ENCODE measurements at places on chromosomes 4 and X.

DNA sequence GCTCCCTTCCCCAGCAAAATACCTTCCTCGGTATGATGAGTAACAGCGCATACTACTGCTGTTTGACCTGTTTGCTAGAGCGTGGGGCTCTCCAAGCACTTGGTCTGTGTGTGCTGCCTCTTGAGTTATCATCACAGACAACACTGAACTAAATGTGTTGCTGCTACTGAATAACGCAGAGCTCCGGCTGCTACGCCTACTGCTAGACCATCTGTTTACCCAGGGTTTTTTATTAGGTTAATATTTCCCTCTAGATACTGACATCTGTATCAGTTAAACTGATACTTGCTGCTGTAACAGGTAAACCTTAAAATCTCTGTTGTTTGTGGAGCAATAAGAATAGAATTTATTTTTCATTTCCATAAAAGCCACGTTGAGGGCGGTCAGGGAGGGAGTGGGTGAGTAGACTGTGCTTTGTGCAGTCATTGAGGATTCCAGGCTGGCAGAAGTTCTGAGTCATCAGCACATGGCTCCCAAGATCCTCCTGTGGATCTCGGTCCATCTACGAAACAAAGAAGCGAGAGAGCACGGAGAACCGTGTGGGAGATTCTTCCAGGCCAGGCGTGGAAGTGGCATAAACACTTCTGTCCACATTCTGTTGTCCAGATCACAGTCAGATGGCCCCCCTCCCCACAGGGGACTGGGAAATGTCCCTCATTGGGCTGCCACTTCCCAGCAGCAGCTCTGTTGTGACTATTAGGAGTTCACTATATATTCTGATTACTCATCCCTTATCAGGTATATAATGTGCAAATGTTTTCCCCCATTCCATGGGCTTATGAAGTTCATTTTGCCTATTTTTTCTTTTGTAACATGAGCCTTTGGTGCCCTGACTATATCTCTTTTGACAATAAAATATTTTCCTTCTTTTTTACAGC, 14.1 kb downstream of the GRK4 start:
- no peak for DNase-seq

GRCh38 chr4:90187148-90187884, 60.1 kb downstream of the CCSER1 start:
- DNase-seq: no peak

DNA sequence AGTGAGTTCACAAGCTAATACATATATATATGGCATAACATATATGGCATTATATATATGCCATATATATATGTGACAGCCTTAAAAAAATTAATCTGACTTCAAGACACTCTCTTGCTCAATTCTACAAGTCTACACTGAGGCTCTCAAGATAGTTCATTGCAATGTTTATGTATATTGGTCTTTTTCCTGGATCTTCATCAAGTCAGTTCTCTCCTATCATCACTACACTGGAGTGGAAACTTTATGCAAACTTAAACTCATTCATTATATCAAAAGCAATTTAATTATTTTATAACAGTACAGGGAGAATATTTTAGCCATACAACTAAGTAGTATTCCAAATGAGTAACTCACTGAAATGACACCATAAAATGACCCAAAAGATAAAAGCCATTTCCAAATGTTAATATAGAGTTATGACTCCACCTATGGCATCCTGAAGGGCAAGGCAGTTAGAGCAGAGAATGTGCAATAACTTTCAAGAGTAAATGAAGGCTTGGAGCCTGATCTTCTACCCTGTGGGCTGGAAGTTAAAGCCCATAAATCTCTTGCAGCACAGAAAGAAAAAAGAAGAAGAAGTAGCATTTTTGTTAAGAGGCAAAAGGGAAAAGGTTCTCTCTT, 176.3 kb upstream of the SLIT2 start:
- no peak for DNase-seq

DNA sequence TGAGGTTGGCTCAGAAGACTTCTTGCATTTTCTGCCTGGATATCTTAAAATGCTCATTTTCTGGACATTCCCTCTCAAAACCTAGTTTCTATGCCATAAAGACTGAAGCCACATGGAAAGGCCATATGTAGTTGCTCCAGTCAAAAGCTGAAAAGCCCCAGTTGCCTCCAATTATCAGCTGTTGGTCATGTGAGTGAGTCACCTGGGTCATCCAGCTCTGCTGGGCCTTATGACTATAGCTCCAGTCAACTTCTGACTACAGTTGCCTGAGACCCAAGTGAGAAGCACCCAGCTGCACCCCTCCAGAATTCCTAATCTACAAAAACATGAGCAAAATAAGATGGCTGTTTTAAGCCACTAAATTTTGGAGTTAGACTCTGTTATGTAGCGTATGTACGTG, 41.9 kb downstream of the HELQ start:
- no peak for DNase-seq

GRCh38 chrX:40897718-40898270, 162.5 kb upstream of the MED14 start:
- DNase-seq: no peak

DNA sequence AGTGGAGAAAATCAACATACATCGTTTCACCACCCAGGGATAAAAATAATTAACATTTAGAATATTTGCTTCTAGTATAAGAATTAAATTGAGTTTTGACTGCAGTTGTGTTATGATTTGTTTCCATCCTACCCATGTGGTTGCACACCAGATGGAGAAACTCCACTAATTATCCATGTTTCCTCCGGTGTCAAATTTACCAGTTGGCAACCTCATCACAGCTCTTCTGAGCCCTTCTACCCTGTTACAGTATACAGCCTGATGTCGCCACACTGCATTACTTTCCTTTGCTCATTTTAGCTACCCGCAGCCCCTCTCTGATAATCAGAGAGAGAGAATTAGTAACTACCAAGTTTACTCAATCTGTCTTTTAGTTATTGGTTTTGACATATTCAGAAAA, 411.2 kb downstream of the DTHD1 start:
- DNase-seq: no peak

- DNase-seq: no peak
Observed at GRCh38 chrX:110442635-110443034, 84.0 kb downstream of the RTL9 start.

GRCh38 chr4:32519060-32519459, 1798.9 kb downstream of the PCDH7 start:
- no peak for DNase-seq

- no peak for DNase-seq
Observed at GRCh38 chr4:40874901-40875300, 125.1 kb downstream of the NSUN7 start.

DNA sequence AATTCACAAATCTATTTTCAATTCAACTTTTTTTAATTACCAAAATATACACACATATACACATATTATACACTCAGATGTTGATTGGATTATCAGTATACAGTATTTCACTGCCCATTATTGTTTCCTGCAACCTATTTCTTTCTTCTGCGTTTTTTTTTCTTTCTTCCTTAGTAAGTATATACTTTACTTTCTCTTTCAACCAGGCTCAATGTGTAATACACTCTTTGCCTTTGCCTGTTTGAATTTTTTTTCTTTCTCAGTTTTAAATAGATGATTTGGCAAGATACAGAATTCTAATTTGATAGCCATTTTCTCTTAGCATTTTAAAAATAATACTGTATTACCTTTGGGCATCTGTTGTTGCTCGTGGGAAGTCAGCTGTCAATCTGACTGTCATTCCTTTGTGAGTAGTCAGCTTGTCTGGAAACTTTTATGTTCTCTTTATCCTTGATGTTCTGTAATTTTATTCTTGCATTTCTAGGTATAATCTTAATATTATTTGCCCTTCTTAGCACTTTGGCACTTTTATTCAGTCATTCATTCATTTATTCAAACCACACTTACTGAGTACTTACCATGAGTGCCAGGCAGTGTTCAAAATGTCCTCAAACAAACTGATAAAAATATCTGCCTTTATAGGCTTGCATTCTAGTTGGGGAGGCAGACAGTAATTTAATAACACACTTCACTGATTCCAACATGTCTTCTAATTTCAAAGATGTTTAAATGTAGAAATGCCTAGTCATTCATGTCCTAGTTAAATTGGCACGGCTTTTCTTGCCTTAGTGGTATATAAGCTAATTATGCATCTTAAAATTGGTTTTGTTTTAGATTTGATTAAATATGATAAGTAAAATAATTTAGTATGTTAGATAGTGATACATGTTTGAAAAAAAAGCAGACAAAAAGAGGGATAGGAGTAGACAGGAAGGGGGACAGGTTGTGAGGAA, 3.7 kb downstream of the USP38 start:
- no peak for DNase-seq

DNA sequence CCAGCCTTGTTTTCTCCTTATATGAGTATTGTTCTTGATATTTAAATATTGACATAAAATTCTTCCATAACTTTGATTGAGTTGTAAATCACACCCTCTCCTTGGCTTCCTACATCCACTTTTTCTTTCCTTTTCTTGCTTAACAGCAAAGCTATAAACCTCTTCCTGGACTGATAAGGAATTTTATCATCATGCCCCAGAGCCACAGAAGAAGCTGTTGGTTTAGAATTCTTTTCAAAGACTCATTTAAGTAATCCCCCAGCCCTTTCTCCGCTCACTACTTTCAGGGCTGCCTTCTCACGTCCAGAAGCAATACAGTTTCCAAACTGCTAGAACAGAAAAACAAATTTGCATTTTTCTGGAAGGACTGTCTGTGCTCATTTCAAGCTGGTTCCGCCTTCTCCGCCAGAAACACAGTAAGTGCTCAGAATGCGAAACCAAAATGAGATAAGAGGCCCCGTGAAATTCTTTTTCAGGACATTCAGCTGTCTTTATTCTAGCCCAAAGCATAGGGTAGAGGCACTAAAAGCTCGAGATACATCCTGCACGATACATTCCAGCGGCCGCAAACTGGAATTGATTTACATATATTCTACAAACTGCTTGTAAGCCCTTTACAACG, 849 bp downstream of the MID1 start:
- DNase-seq: no peak

- no peak for DNase-seq
Observed at GRCh38 chr4:165757451-165757850, 115.6 kb upstream of the TLL1 start.

- DNase-seq: no peak
Observed at GRCh38 chr4:144465546-144465945, 180.4 kb upstream of the HHIP start.

DNA sequence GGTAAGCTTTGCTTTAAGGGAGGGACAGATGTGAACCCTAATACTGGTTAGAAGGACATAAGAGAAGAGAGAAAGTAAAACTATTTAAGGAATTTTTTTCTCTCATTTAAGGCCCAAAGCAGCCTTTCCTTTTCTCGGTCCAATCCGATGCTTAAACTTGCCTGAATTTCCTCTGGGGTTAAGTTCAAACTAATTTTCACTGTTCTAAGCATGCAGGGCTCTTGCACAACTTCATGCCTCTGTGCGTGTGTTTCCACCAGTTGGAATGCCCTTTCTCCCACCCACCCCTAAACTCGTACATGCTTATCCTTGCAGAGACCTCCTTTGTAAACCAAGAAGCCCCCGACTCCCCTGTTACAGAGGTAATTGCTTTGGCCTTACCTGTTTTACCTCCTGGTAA, 204.7 kb downstream of the CBR4 start:
- DNase-seq: no peak

- no peak for DNase-seq
Observed at GRCh38 chr4:24984602-24985532, 45.9 kb downstream of the LGI2 start.

- DNase-seq: no peak
Observed at GRCh38 chr4:15318621-15319348, 109.0 kb upstream of the C1QTNF7 start.

- no peak for DNase-seq
Observed at GRCh38 chr4:173651651-173652282, 121.7 kb upstream of the HAND2 start.

- DNase-seq: no peak
Observed at GRCh38 chr4:6502747-6503465, 30.5 kb upstream of the PPP2R2C start.

GRCh38 chr4:59855630-59856352, 1344.3 kb upstream of the ADGRL3 start:
- no peak for DNase-seq

GRCh38 chrX:28398342-28398741, 188.9 kb upstream of the IL1RAPL1 start:
- no peak for DNase-seq

- DNase-seq: no peak
Observed at GRCh38 chrX:54288277-54288676, 69.6 kb downstream of the WNK3 start.

GRCh38 chrX:71111141-71111843, at the start of gene IL2RG:
Gene IL2RG (minus strand): TSS chrX:71111577. CDS start chrX:71111539, 38 bp downstream.
- DNase-seq: peak; percentile 51

- DNase-seq: no peak
Observed at GRCh38 chr4:85986266-85986665, 373.6 kb downstream of the MAPK10 start.

DNA sequence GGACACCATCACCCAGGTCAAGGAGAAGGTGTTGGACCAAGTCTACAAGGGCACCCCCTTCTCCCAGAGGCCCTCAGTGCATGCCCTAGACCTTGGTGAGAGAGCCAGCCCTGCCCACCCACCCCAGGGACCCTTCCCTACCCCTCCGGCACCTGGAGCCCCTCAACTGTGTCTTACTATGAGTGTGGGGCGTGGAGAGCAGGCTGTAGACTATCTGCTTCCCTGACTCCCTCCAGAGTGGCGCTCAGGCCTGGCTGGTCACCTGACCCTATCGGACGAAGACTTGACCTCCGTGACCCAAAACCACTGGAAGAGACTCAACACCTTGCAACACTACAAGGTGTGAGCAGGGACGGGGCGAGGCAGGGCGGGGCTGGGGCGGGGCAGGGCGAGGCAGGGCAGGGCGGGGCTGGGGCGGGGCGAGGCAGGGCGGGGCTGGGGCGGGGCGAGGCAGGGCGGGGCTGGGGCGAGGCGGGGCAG, 4.7 kb upstream of the SRPK3 start:
- DNase-seq: no peak

GRCh38 chr4:11626066-11626465, 197.4 kb upstream of the HS3ST1 start:
- no peak for DNase-seq

- no peak for DNase-seq
Observed at GRCh38 chr4:99723612-99724011, 66.0 kb upstream of the C4orf54 start.

DNA sequence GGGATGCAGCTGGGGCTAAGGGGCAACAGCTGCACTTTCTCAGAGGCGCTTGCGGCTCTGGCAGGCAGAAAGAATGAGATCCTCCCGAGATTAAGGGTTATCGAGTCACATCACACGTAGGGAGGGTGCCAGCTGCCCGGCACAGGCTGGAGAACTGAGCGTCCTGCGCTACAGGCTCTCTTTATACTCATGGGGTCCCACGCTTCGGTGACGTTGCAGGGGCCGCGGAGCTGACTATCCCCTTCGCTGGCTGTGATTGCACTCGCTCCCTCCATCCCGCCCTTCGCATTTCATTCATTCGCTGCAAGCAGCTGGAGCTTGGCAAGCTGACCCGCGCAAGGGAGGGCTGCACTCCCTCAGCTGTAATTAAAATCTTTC, at the start of gene TACR3:
TSS of gene TACR3 (minus strand) at position 156 of the 378 bp plus-strand sequence. CDS start 310 bp downstream, outside the sequence.
- no peak for DNase-seq

GRCh38 chrX:24002167-24002566, 24.8 kb downstream of the KLHL15 start:
- DNase-seq: no peak

GRCh38 chrX:106802388-106803275, at the start of gene TBC1D8B:
Gene TBC1D8B (plus strand): TSS chrX:106802673. CDS start chrX:106802854, 181 bp downstream.
- DNase-seq: no peak
